ENCODE measurements at places on chromosomes 3 and 15. TPM values are rescaled to one million over a fixed set of nuclear protein-coding genes. Genes with fewer than 3 reads are reported as not detected.

Gene RAB6B
- total RNA-seq = 7.8 TPM

Gene EIF3J
- 82.1 TPM for total RNA-seq

Gene PPP1R14D
- not detected for total RNA-seq

DNA sequence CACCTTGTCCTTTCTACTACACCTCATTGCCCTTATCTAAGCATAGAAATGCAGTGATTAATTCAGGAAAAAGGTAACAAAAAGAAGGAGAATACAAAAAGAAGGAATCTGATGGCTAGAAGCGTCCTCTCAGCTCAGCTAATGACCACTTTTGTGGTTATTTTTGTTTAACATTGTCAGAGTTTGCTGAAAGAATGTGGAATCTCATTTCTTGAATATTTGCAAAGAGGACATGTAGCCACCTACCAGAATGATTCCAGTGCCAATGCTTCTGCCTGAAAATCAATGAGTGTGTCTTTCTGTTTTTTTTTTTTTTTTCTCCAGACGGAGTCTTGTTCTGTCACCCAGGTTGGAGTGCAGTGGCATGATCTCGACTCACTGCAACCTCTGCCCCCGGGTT is 24.5 kb downstream of the NANOGP8 start:
- no peak for DNase-seq

- no peak for DNase-seq
These were observed 384.6 kb upstream of the RORA start for GRCh38 chr15:61613729-61614128.

Gene RCCD1
- 12.8 TPM for total RNA-seq

DNA sequence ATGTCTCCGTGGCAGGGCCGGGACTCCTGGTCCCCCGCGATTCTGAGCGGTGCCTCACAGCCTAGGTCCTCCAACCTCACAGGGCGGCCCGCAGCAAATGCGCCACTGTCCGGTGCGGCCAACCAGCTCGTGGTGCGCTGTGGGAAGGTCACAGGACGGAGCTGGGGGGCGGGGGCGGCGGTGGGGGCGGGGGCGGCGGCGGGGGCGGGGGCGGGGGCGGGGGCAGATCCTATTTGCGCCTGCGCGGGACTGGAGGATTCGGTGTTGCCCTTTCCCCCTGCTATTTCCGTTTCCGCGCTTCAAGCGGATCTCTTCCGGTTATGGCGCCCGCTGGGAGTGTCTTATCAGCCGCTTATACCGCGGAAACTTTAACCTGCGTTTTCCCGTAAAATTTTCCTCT is 106.7 kb upstream of the SNRPN start:
- DNase-seq = no peak

Gene CTXN2
- total RNA-seq = not detected

DNA sequence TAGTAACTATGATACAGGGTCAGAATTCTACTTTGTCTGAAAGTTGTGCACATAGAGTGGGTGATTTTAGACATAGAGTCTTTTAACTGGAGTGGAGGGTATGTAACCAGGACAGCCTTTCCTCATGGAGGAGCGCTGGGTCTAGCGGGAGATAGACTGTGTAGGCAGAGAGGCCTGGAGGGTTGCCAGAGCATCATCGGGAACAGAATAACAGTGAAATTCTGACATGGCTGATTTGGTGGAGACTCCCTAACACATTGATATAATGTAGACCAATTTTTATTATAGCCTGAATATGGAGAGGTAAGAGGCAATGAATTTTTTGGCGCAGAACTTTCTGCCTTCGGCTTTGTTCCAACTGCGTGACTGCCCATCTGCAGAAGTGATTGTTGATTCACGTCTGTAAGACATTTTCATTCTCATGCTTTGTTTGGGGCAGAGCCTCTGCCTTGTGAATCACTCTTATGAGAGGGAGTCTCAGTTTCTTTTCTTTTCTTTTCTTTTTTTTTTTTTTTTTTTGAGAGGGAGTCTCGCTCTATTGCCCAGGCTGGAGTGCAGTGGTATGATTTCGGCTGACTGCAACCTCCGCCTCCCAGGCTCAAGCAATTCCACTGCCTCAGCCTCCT is 16.0 kb downstream of the LPP start:
- no peak for DNase-seq

Gene GPR62
- not detected for total RNA-seq
